ENCODE measurements at places on chromosomes 16 and 17.
A peak's percentile ranks its signal among the peaks of the same experiment; 100 is the strongest.

- no peaks in the 10 kb centered on the region for H3K36me3 ChIP-seq
- H3K4me3 ChIP-seq = no peak overlapping the region
- H3K27ac ChIP-seq = peak overlapping the region; percentile 89
- H3K27me3 ChIP-seq = no peaks in the 10 kb centered on the region
These were observed 1.6 kb downstream of the CHD9 start for GRCh38 chr16:53056392-53056881.

GRCh38 chr17:44565866-44566443, 8.7 kb downstream of the FZD2 start:
- no peak for DNase-seq
- no peak overlapping the region for H3K4me3 ChIP-seq
- H3K36me3 ChIP-seq = no peaks in the 10 kb centered on the region
- H3K27me3 ChIP-seq = no peaks in the 10 kb centered on the region

GRCh38 chr17:4488989-4489595, 9.6 kb upstream of the SPNS2 start:
- no peak overlapping the region for H3K4me3 ChIP-seq
- no peak overlapping the region for H3K27ac ChIP-seq
- no peaks in the 10 kb centered on the region for H3K36me3 ChIP-seq
- H3K4me1 ChIP-seq = no peaks in the 10 kb centered on the region

DNA sequence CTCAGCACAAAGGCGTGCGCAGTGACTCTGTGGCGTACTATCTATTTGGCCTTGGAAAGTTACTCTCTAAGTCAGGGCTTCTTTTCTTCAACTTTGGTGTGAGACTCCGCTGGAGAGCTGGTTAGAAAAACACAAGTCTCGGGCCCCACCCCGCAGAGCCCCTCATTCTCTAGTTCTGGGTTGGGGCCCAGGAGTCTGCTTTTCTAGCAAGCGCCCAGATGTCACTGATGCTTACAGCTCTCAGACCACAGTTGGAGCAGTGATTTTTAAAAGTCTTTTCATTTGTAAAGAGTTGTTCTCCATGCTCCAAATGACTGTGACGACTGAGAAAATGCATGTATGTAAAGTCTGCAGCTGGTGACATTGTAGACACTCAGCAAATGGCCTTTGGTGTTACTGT, 582.3 kb downstream of the WWOX start:
- DNase-seq = no peak
- H3K27ac ChIP-seq = no peak overlapping the region
- no peaks in the 10 kb centered on the region for H3K27me3 ChIP-seq
- no peaks in the 10 kb centered on the region for H3K36me3 ChIP-seq

GRCh38 chr17:28196636-28197035, 122.4 kb upstream of the TMEM97 start:
- H3K4me1 ChIP-seq = no peaks in the 10 kb centered on the region
- peaks cover 25% of the 10 kb centered on the region for H3K36me3 ChIP-seq
- H3K27ac ChIP-seq = no peak overlapping the region
- no peak overlapping the region for H3K4me3 ChIP-seq

DNA sequence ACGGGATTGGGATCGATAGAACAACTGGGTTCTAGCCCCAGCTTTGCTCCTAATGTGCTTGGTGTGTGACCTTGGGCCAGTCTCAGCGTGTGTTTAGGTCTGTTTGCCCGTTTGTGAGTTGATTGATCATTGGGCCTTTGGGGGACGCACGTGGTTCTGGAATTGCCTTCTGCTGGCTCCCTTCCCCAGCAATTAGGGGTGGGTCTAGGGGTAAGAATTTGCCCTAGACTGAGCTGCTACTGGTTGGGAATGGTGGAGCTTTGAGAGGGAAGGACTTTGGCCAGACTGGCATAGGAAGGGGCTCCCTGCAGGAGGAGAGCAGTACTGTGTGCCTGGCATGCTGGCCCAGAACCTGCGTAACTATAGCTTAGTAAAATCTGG, 1.5 kb downstream of the SPNS2 start:
- H3K4me3 ChIP-seq = no peak overlapping the region
- no peak for DNase-seq
- peaks cover 69% of the 10 kb centered on the region for H3K27me3 ChIP-seq
- H3K4me1 ChIP-seq = no peaks in the 10 kb centered on the region
- H3K27ac ChIP-seq = no peak overlapping the region
- H3K36me3 ChIP-seq = no peaks in the 10 kb centered on the region

DNA sequence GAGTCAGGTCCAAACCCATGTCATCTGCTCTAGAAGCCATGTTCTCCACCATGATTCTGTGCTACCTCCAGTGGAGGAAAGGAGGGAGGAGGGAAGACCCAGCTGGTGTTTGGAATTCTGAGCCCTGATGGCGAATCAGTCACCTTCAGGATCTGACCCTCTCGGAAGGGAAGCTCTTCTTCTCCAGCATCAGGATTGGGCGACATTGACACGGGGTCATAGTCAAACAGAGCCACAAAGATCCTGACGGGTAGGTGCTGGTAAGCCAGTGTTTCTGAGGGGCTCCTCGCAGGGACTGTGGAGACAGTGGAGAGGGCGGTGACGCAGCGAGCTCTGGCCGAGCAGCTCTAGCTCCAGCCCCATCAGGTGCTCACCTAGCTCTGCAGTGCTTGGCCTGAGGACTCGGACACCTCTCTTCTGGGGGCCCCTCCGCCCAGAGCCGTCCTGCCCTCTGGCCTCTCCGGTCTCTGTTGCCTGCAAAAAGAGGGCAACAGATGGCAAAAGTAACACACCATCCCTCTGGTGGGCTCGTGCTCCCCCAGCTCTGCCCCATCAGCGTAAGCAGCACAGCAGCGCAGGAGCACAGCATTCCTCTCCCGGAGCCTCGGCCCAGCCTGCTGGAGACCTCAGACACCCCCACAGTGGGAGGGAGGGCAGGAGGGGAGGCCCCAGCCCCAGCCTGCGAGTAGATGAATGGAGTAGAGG, 21.0 kb downstream of the TSPOAP1 start:
- no peaks in the 10 kb centered on the region for H3K4me1 ChIP-seq
- no peak overlapping the region for H3K27ac ChIP-seq
- DNase-seq = no peak
- no peaks in the 10 kb centered on the region for H3K27me3 ChIP-seq
- no peaks in the 10 kb centered on the region for H3K36me3 ChIP-seq

- peak overlapping the region; percentile 95 for H3K27ac ChIP-seq
- no peak for DNase-seq
- H3K36me3 ChIP-seq = no peaks in the 10 kb centered on the region
- no peaks in the 10 kb centered on the region for H3K27me3 ChIP-seq
These were observed 9.0 kb upstream of the G6PC1 start for GRCh38 chr17:42891539-42892152.

DNA sequence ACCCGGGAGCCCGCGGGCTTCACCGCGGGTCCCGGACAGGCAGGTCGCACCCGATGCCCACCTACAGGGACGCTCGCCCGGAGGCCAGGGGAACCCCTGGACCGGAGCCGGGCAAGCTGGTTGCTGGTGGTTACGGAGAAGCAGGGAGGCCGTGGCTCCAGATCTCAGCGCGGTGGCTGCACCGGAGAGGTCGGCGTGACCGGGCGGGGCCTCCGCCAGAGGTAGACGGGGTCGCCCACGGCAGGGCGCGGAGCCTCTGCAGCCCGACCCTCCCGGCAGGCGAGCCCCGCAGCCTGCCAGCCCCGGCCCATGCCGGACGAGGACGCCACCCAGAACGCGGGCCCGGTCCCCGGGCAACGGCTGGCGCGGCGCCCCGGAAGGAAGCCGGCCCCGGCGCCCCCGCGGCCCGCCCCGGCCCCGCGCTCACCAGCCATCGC, 341 bp downstream of the PCYT2 start:
- no peaks in the 10 kb centered on the region for H3K27me3 ChIP-seq
- H3K4me3 ChIP-seq = peak overlapping the region; percentile 63
- H3K4me1 ChIP-seq = peaks cover 8% of the 10 kb centered on the region
- DNase-seq = peak; percentile 52
- H3K27ac ChIP-seq = peak overlapping the region; percentile 72
- peaks cover 20% of the 10 kb centered on the region for H3K36me3 ChIP-seq

DNA sequence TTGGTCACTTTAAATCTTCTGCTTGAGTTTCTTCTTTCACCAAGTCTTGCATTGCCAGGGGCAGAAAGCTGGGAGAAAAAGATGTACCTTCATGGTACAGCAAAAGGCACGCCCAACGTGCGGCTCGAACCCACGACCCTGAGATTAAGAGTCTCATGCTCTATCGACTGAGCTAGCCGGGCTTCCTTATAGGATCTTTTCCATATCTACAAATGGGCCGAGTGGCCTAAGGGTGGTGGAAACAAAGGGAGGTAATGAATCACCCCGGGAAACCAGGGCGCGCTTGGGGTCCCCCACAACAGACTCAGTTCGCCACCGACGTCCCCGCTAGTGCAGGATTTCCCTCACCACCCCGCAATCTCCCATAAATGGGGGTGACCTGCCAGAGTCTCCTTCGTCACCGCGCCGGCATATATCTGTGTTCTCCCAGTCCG, 7.5 kb upstream of the OR1F1 start:
- H3K36me3 ChIP-seq = no peaks in the 10 kb centered on the region
- H3K27ac ChIP-seq = no peak overlapping the region
- DNase-seq = no peak
- no peak overlapping the region for H3K4me3 ChIP-seq
- H3K4me1 ChIP-seq = peaks cover 3% of the 10 kb centered on the region
- peaks cover 99% of the 10 kb centered on the region for H3K27me3 ChIP-seq

DNA sequence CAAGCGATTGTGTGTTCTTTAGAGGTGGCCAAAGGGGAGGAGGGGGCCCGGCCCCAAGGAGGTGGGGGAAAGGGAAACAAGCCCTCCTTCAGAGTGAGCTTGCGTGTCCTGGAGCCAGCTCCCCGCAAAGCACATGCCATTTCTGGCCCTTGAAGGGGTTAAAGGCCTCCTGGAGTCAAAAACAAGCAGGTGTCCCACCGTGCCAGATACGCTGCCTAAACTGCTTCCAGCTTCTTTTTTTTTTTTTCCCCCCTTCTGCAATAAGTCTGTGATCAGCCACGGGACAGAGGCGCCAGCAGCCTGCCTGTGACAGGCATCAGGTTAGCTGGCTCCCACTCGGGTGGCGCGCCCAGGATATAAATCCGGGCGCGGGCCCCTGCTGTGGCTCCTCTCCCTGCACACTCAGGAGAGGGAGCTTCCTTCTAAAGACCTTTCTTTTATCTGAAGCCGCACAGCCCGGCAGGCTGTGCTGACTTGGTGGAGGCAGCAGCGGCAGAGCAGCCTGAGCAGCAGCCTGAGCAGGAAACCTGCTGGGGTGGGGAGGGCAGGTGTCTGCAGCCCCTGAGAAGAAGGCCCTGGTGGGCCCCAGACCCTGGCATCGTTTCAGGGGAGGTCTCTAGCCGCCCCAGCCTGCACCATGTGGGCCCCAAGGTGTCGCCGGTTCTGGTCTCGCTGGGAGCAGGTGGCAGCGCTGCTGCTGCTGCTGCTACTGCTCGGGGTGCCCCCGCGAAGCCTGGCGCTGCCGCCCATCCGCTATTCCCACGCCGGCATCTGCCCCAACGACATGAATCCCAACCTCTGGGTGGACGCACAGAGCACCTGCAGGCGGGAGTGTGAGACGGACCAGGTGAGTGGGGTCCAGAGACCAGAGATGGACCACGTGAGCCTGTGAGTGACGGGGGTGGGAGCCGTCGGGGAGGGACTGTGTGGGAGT, at the start of gene WFIKKN2:
WFIKKN2 (plus strand) TSS at position 286 of the 934 bp plus-strand sequence; CDS start at position 638, 352 bp downstream.
- DNase-seq = no peak
- no peaks in the 10 kb centered on the region for H3K36me3 ChIP-seq
- peak within 1 kb of the TSS; percentile 22 for H3K27ac ChIP-seq
- peaks cover 22% of the 10 kb centered on the region for H3K4me1 ChIP-seq

DNA sequence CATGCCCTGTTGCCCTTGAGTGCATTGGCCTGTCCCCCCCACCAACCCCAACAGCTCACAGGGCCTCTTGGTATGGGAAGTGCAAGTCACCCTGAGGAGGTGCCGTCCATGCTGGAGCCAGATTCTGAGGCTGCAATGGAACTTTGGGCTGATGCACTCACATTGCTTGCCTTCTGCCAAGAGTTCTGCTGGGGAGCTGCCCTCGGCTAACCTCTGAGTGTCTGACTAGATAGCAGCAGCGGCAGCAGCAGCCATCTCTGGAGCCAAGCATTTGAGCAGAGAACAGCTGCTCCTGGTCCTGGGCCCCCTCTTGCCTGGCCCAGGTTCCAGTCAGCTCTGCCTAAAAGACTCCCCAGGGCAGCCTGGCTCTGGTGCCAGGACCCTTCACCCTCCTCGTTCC, 61.5 kb downstream of the GNAO1 start:
- H3K4me3 ChIP-seq = no peak overlapping the region
- no peaks in the 10 kb centered on the region for H3K27me3 ChIP-seq
- peaks cover 16% of the 10 kb centered on the region for H3K4me1 ChIP-seq
- no peak overlapping the region for H3K27ac ChIP-seq

DNA sequence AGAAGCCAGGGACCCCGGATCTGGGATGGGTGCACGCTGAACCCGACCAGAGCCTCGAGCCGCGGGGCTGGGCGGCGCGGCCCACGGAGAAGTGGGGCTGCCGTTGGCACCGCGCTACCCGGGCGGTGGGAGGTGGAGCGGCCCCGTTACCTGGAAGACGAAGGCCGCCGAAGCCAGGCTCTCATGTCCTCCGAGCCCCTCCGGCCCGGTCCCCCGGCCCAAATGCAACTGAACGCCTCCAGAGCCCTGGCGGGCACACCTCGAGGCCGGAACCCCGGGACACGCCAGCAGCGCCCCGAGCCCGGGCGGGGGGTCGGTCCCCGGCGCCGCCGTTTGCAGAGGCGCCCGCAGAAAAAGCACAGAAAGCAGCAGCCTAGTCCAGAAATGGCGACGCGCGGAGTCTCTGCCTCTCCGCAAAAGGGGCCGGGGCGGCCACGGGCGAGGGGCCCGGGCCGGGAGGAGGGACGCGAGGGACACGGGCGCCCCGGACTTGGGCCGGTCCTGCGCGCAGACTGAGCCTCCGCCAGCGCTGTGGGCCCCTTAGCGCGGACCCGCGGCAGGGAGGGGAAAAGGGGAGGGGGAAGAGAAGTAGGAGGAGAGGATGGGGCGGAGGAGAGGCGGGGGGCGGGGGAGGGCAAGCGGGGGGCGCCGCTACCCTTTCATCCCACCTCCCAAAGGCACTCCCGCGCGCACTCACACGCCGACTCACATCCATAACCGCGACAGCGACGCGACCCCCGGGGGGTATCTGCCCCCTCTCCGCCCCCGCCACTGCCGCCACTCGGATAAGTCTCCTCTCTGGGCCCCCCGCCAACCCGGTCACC, 1.4 kb downstream of the AXIN2 start:
- H3K36me3 ChIP-seq = no peaks in the 10 kb centered on the region
- H3K27ac ChIP-seq = peak overlapping the region; percentile 96
- H3K27me3 ChIP-seq = no peaks in the 10 kb centered on the region
- peak; percentile 51 for DNase-seq
- peak overlapping the region; percentile 100 for H3K4me3 ChIP-seq

DNA sequence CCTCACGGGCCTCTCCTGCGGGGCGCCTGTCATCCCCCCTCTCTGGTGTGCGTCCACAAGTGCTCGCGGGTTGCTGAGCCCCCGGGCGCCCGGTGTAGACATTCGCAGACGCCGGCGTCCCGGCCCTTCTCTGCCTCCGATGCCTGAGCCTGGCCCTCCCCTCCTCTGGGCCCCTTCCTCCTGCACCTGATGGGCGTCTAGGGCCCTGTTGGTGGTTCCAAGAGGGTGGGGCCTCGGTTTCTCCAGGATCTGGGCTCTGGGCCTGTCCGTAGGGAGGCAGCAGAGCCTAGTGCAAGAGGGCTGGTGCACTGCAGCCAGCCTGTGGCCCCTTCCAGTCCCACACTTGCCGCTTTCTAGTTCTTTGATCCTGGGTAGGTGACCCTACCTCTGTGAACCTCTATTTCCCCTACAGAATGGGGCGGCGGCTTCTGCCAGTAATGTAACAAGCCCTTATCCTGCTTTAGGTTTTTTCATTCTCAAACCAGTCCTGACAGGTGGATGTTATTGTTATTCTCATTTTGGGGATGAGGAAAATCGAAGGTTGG, 623 bp downstream of the E4F1 start:
- H3K27me3 ChIP-seq = no peaks in the 10 kb centered on the region
- H3K36me3 ChIP-seq = peaks cover 4% of the 10 kb centered on the region
- peak; percentile 44 for DNase-seq
- H3K27ac ChIP-seq = peak overlapping the region; percentile 71
- peaks cover 3% of the 10 kb centered on the region for H3K4me1 ChIP-seq
- peak overlapping the region; percentile 81 for H3K4me3 ChIP-seq

Measured in cardiac muscle cell (in vitro differentiated cells and primary cell).